ENCODE measurements at places on chromosomes 3 and 15.

GRCh38 chr3:5035692-5036391 lies 56.6 kb downstream of the BHLHE40 start:
- no peak for DNase-seq

- DNase-seq, result no peak
Measured at GRCh38 chr15:27196691-27197090, 225.7 kb downstream of the GABRG3 start.

GRCh38 chr3:72177075-72178050 lies 392.4 kb upstream of the PROK2 start:
- peak; percentile 38 for DNase-seq

- DNase-seq, result no peak
Measured at GRCh38 chr3:179098388-179099077, 26.9 kb upstream of the ZMAT3 start.

GRCh38 chr3:149243540-149243939 lies 21.9 kb upstream of the CP start:
- DNase-seq, result peak; percentile 16

DNA sequence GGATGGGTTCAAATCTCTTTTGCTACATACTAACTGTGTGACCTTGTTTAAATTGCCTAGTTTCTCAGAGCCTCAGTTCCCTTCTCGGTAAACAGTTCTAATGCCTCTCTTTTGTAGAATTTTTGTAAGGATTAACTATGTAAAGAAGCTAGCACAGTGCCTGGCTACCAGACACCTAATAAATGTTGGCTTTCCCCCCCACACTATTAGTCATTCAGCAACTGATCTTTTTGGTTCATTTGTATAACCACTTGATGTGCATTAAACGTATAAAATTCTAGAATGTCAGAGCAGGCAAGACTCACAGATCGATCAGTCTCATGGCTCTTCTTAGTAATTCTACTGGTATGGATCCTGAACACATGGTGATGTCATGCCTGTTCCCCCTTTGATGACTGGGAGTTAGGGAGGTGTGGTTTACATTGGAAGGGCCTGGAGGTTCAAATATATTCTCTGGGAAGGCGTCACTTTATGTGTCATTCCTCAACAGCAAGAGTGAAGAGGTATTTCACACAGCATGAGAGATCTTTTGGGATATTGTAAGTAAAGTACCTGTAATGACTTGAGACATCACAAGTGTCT lies 6.5 kb downstream of the TAGLN3 start:
- DNase-seq, result no peak

- peak; percentile 48 for DNase-seq
Measured at GRCh38 chr3:185822221-185823000, 2.4 kb downstream of the IGF2BP2 start.

DNA sequence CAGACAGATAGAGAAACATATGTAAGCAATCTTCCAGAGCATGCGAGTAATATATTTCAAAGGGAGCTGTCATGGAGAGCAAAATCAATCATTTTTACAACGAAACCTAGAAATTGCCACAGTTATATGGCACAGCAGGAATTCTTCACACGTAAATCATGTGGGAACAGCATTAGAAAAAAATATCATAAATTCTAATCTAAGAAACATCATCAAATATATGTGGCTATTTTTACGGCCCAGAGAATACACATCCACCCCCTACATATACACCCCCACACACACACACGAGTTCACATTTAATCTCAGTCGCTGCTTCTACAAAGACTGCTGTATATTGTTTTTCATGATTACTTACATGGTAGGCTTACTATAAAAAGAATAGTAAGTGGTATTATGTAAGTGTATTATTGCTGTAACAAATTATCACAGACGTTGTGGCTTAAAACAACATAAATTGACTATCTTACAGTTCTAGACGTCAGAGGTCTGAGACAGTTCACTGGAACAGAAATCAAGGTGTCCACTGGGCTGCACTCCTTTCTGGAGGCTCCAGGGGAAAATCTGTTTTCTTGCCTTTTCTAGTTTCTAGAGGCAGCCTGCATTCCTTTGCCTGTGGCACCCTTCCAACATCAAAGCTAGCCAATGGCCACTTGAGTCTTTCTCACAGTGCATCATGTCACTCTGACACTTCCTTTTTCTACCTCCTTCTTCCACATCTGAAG lies 363.3 kb downstream of the ULK4 start:
- DNase-seq, result peak; percentile 11

DNA sequence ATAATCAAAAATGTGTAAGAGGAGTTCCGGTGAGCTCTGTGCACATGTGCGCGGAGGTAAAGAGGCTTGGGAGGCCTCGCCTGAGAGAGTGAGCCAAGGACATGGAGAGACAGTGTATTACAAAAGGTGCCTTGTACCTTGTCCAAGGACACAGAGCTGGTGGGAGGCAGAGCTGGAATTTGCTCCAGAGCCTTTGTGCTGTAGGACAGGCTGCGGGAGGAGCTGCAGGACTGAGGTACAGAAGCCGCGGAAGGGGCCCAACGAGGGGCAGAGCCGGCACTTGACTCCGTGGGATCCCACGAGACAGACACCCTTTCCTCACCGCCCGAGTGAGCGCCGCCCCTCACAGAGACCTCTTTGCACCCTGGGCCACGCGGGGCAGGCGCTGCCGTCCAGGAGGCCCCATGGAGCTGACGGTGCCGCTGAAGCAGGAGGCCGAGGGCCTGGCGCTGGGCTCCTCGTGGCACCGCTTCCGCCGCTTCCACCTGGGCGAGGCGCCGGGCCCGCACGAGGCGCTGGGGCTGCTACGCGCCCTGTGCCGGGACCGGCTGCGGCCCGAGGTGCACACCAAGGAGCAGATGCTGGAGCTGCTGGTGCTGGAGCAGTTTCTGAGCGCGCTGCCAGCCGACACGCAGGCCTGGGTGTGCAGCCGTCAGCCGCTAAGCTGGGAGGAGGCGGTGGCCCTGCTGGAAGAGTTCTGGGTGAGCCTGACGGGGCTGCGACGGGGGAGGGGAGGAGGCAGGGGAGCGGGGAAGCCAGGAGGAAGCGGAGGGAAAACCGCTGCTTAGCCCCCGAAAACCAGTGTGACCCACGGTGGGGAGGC lies 68.7 kb downstream of the SLTM start:
- peak; percentile 2 for DNase-seq

- DNase-seq, result no peak
Measured at GRCh38 chr15:90004252-90004651, 3.1 kb downstream of the ZNF710 start.

GRCh38 chr3:131699001-131699400 lies 196.2 kb upstream of the MRPL3 start:
- no peak for DNase-seq

GRCh38 chr15:84715441-84716035 lies 401 bp downstream of the SEC11A start:
- no peak for DNase-seq

DNA sequence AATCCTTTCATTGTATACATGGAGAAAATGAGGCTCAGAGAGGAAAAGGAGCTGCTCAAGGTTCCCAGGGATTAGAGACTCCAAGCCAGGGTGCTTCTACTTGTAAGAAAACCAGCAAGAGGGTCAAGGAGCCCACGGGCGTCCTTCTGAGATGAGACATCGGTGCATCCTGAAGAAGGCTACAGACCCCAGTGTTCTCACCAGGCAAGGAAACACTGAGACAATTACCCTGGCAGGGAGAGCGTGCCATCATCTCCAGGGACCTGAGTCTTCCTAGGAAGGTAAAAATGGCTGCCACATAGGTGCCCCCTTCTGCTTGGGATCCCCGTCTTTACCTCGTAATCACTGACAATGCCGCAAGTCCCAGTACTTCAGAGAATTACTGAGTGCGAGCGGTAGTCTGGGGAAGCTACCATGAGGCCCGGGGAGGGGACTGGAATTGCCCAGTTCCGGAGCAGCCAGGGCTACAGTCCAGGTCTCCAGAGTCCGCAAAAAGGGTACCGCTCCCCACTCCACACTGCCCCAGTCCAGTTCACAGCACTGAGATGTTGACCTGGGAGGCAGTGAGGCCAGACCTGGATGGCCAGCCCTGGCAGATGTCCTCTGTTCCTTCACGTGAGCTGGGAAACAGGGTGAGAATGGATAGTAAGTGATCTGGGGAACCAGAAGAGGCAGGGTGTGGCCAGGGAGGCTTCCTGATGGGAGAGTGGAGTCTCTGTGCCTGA lies 164.7 kb upstream of the SMAD3 start:
- no peak for DNase-seq

DNA sequence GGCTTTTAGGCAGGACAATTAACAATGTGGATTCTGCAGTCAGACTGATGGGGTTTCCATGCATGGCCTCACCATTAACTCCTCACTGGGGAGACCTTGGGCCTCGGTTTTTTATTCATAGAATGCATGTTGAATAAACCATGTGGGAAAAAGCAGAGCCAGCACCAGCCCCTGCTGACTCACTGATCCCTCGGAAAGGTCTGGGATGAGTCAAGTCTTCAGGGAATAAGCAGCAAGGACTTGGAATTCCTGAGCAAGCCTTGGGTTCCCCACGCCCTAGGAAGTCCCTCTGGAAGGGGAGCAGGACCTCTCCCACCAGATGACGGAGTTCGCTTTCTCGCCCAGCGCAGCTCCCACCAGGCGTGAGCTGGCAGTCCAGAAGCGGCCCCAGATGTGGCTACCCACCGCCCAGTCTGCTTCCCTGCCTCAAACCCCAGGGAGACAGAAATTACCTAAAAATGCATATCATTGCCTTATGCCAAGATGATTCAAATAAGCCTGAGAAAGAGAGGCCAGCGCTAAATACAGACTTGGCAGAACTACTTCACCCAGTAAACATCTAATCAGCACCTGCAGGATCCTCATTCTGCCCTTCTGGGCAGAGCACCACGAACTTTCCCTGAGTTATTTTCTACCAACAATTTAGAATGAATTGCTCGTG lies 45.4 kb downstream of the BTD start:
- no peak for DNase-seq

DNA sequence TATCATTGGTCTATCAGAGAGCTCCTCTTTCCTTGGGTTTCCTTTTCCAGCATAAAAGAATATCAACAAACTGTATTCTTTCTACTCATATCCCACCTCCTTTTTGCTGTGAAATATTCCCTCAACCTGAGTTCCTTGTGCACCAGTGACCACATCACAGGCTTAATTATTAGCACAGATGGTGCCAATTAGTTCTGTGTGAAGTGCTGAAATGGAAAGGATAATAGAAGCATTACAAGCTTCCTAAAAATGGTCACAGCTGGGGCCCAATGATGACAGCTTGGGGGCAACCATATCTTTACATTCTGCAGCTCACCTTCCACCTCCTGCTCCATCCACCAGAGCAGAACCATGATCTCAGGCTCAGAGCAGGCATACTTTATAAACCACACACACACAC lies 84.6 kb downstream of the ANO10 start:
- no peak for DNase-seq

GRCh38 chr3:155131104-155131503 lies 51.0 kb downstream of the MME start:
- peak; percentile 39 for DNase-seq

DNA sequence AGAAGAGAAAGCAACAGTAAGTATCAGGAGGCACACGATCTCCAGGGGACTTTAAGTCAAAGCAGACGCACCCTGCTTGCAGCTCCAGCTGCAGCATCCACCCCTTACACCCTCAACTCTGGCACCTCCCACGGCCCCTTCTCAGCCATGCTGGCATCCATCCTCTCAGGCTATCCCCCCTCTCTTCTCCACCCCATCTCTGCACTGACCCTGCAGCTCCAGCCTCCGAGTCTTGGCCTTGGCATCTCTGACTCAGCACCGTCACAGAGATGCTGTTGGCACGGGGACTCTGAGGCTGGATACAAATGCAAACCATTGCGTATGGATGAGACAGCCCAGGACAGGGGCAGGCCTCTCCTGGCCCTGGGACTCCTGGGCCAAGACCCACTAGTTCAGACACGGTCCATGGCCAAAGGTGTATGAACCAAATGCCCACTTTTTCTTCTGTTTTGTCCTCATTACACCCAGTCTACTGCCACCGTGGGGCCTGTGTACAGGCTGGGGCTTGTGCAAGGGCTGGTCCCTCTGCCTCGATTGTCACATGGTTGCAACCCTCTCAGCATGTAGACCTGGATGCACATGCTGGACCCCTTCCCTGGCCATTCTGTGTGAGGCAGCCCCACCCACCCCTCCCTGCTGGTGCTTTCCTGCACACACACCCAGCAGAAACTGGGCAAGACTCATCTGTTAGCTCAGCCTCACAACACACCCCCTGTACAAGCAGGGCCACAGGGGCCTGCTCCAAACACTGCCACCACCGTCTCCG lies 18.7 kb upstream of the ZXDC start:
- DNase-seq, result no peak

- DNase-seq, result no peak
Measured at GRCh38 chr15:82643992-82644391, 3.2 kb downstream of the CPEB1 start.

- no peak for DNase-seq
Measured at GRCh38 chr3:55174747-55175146, 246.9 kb upstream of the LRTM1 start.

GRCh38 chr3:100225883-100226282 lies 34.9 kb upstream of the TBC1D23 start:
- DNase-seq, result no peak

DNA sequence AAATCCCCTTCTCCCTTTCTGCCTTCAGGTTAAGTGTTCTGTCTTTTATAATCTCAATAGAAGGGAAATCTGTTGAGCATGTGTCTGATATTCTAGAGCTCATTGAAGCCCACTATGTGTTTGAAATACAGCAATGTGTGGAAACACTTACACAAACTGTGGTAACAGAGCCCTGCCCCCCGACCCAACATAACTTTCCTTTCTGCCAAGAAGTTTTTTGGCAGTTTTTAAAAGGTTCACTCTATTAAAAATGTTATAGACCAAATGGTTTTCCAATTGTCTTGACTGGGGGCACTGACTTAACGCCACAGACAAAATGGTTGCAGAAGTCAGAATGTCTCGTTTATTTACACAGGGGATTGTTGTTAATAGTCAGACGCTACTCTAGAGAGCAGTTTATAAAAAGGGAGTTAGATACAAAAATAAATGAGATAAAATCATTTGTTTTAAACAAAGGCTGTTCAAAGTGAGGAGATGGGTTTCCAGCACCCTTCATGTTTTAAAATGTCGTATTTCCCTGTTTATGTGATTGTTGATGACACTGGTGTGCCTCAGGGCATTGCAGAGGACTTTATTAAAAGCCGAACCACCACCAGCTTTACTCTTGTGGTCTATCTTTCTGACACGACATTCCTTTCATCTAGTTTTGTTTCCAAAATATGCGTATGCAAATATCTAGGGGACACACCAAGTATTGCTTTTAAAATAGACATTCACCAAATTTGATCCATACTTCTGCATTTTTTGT lies 26.7 kb upstream of the GREM1 start:
- no peak for DNase-seq

GRCh38 chr3:66494959-66495667 lies 5.7 kb downstream of the LRIG1 start:
- DNase-seq, result no peak

- DNase-seq, result peak; percentile 71
Measured at GRCh38 chr3:129424185-129424841, 4.1 kb downstream of the EFCAB12 start.

DNA sequence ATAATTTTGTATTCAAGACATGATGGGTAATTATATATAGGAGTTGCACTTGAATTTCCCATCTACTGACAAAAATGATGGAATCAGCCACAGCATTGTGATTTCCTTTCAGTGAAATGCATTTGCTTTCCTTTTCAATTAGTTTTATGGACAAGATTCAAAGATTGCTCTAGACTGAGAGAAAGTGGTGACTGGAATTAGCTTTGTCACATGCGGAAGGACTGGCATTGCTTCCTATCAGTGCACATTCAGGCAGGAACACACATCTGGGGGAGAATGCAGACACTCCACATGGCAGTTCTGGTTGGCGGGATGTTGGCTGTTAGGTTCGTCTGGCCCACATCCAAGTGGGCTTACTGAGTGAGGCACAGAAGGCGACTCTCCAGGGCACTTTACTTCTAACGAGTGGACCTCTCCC lies 399.3 kb upstream of the RGMA start:
- DNase-seq, result no peak

- DNase-seq, result no peak
Measured at GRCh38 chr3:118943597-118943996, 91.0 kb downstream of the IGSF11 start.

All from suppressor macrophage treated with lipopolysaccharide for 4 hours (primary cell).